ENCODE measurements at places on chromosomes 13 and 19.
A peak's percentile ranks its signal among the peaks of the same experiment; 100 is the strongest.

- peak; percentile 47 for DNase-seq
Measured at GRCh38 chr19:4914736-4915501, 5.6 kb downstream of the UHRF1 start.

- DNase-seq = no peak
Measured at GRCh38 chr13:40469581-40470310, 196.7 kb downstream of the FOXO1 start.

DNA sequence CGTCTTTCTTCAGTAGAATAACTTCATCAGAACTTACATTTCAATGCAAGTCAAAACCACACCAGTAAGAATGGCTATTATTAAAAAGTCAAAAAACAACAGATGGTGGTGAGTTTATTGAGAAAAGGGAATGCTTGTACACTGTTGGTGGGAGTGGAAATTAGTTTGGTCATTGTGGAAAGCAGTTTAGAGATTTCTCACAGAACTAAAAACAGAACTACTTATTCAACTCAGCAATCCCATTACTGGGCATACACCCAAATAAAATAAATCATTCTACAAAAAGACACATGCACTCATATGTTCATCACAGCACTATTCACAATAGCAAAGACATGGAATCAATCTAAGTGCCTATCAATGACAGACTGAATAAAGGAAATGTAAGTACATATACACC lies 231.2 kb downstream of the NHLRC3 start:
- no peak for DNase-seq

GRCh38 chr13:25059958-25060357 lies 36.0 kb upstream of the PABPC3 start:
- no peak for DNase-seq

- no peak for DNase-seq
Measured at GRCh38 chr19:40139533-40140287, 49.0 kb upstream of the ZNF780A start.

DNA sequence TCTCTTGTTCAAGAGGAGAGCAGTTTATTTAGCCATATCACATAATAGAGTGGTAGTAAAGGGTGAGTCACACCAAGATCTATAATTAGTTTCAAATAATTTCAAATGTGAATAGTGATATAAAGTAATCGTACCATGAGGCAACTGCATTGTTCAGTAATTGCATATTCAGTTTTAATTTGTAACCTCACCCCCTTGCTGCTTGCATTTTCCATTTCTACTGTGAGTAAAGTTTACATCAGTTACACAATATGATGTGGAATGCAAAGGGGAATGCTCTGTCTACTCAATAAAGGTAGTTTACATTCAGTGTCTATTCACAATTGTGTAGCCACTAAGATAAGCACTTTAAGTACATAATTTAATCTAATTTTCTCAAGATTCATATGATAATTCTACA lies 1695.7 kb upstream of the SPRY2 start:
- no peak for DNase-seq

- DNase-seq = no peak
Measured at GRCh38 chr19:31338069-31338776, 11.0 kb downstream of the TSHZ3 start.

Measured in non-pigmented ciliary epithelial cell (primary cell).